Small intestine (tissue), 16 donors: ENCODE measurements at places on chromosomes 4 and X.

GRCh38 chr4:109462802-109463201 is 29.2 kb downstream of the SEC24B start:
- no peaks in the 10 kb centered on the region for H3K27me3 ChIP-seq
- H3K27ac ChIP-seq: no peak overlapping the region
- no peak for DNase-seq
- H3K36me3 ChIP-seq: peaks cover 8% of the 10 kb centered on the region

DNA sequence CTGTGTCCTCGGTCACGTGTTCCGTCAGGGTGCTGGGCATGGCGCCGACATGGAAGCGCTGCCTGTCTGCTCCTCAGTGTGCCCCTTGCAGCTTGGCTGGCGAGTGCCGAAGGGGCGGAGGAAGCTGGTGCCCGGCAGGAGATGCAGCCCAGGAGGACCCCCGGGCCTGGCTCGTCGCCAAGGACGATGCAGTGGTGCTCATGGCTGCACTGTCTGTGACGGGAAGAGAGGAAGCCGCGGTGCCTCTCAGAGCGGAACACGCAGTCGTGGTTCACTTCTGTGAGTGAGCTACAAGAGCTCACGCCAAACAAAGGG is 38.1 kb downstream of the FGFRL1 start:
- no peaks in the 10 kb centered on the region for H3K36me3 ChIP-seq
- peaks cover 8% of the 10 kb centered on the region for H3K27me3 ChIP-seq
- H3K4me3 ChIP-seq: no peak overlapping the region

DNA sequence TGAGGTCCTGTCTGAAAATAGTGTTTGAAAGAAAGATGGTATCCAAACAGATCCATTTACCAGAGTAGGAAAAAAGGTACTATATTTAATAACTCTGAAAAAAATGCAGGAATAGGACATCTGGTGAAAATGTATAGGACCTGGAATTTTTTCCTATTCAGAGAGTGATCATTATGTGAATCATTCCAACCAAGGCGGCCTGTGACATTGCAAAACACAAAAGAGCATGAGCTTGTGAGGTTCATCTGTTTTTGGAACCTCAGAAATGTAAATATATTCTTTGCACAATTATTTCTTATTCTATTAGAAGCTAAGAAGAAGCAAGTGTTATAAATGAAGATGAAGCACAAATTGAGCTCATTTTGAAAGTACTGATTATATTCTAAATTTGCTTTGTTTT is 2.0 kb downstream of the C4orf51 start:
- no peaks in the 10 kb centered on the region for H3K27me3 ChIP-seq
- H3K4me3 ChIP-seq: no peak overlapping the region
- no peak for DNase-seq
- H3K4me1 ChIP-seq: peaks cover 21% of the 10 kb centered on the region
- no peaks in the 10 kb centered on the region for H3K36me3 ChIP-seq

DNA sequence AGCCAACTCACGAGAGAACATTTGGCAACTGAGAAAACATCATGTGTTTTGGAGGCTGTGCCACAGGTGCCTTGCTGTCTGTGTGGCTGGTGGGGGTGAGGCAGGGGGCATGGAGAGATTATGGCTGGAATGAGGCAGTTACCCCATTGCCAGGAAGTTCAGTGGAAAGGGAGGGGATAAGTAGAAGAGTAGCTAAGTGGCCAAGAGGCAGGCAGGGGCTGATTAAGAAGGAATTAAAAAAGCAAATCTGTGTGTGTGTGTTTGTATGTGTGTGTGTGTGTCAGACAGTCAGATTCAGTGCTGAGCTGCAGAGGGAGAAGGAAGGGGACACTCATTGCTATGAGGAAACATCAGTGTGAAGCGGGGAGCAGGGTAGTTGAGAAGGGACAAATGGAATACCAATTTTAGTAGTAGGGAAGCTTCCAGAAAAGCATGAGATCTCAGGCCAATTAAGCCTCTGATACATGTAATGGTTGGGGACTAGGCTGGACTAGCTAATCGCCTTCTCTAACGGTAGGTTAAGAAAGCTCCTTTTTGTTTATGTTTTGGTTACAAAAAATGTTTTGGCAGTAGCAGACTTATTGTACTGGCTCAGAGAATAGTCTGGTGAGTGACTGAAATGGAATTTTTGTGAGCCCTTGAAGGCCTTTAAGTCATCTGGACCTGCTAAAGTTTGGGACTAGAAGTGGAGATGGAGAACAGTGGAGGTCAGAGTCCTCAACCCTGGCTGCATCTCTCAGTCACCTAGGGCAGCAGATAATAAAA is 18.5 kb downstream of the TMEM164 start:
- no peak for DNase-seq
- no peak overlapping the region for H3K4me3 ChIP-seq
- no peaks in the 10 kb centered on the region for H3K27me3 ChIP-seq
- no peak overlapping the region for H3K27ac ChIP-seq

DNA sequence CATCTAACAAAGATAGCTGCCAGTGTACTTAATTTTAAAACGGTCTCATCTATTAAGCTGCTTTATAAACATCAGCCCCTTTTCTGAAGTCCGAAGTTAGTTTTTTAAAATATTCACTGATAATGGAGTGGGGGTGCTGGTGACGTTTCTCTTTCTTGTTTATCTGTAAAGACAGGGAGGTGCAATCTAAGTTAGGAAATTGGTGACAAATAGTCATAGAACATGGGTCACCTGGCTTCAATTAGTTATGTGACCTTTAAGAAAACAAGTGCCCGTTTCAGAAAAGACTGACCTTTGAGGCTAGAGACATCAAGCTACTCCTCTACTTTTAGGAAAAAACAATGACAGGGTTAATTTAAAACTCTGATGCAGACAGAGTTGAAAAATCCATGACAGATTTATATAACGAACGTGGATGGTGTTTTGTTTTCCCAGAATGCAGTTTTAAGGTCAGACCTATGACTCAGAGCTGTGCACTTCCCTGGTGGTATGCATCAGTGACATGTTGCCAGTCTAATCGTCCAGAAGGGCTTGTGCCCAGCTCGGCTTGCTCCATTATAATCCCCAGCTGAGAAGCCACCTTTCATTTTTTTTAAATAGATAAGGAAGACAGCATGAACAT is 38.2 kb downstream of the FHL1 start:
- no peak overlapping the region for H3K4me3 ChIP-seq
- peak overlapping the region; percentile 44 for H3K27ac ChIP-seq
- DNase-seq: no peak
- no peaks in the 10 kb centered on the region for H3K36me3 ChIP-seq

DNA sequence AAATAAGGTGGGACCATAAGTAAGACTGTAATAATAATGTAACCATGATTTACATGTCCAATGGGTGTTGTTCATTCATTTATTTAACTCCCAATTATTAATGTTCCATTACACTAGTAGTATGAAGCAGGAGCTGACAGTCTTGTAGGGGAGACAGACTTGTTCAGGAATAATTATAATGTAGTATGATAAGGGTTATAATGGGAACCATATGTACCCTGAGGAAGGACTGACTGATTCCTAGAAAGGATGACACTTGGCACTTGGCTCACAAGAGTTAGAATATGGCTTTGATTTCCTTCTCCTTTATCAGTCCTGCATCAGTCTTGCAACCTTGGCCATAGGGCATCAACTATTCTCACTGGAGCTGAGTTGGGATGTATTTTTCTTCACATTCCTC is 24.2 kb downstream of the PCDH7 start:
- H3K4me1 ChIP-seq: no peaks in the 10 kb centered on the region
- no peak for DNase-seq
- H3K36me3 ChIP-seq: no peaks in the 10 kb centered on the region
- no peaks in the 10 kb centered on the region for H3K27me3 ChIP-seq
- no peak overlapping the region for H3K27ac ChIP-seq
- H3K4me3 ChIP-seq: no peak overlapping the region

DNA sequence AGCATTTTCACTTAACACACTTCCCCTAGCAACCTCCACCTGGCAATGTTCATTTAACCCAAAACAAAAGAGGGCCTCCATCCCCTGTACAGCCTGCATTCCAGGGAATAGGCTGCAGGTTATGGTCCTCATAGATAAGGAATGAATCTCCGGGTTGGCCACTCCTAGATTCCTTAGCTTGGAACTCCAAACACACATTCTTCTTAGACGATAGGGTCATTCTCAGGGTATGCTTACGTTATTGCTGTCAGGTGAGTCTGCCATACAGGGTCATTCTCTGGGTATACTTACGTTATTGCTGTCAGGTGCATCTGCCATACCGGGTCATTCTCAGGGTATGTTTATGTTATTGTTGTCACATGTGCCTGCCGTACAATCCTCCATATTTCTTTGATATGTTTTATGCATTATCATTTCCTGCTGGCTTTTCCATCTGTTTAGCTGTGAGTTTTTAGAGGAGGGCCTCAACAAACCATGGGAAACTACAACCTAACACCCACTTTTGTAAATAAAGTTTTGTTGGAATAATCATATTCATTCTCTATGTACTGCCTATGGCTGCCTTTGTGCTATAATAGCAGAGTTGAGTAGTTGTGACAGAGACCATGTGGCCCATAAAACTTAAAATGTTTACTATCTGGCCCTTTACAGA is 8.2 kb upstream of the AFF1 start:
- no peaks in the 10 kb centered on the region for H3K4me1 ChIP-seq
- DNase-seq: peak; percentile 87
- H3K27me3 ChIP-seq: no peaks in the 10 kb centered on the region
- no peak overlapping the region for H3K4me3 ChIP-seq

- no peak for DNase-seq
- H3K4me1 ChIP-seq: no peaks in the 10 kb centered on the region
- H3K4me3 ChIP-seq: no peak overlapping the region
- no peaks in the 10 kb centered on the region for H3K27me3 ChIP-seq
- no peak overlapping the region for H3K27ac ChIP-seq
Observed at GRCh38 chr4:182513587-182514291, 270.5 kb downstream of the TENM3 start.

- no peaks in the 10 kb centered on the region for H3K27me3 ChIP-seq
- H3K4me3 ChIP-seq: peak overlapping the region; percentile 81
- peak; percentile 62 for DNase-seq
- peaks cover 4% of the 10 kb centered on the region for H3K4me1 ChIP-seq
- H3K27ac ChIP-seq: no peak overlapping the region
Observed at GRCh38 chr4:36242629-36243354, 1.5 kb downstream of the ARAP2 start.

DNA sequence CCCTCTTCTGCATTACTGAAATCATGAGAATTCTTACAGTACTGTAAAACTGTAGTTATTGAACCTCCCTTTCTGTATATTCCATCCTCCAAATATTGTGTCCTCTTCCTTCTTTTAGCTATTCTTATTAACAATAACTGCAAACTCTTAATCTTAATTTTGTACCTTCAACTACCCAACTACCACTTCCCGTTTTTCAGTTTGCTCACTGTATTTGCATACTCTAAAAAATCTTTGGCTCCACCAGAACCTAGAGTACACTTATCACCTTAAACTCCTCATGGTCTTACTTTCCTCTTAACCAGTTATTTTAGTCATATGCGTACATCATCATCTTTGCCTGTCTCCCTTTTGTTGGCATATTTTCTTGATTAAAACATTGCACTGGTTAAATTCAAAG is 543.7 kb downstream of the ARAP2 start:
- H3K27ac ChIP-seq: no peak overlapping the region
- no peaks in the 10 kb centered on the region for H3K27me3 ChIP-seq
- DNase-seq: no peak
- no peak overlapping the region for H3K4me3 ChIP-seq
- H3K36me3 ChIP-seq: no peaks in the 10 kb centered on the region
- no peaks in the 10 kb centered on the region for H3K4me1 ChIP-seq

DNA sequence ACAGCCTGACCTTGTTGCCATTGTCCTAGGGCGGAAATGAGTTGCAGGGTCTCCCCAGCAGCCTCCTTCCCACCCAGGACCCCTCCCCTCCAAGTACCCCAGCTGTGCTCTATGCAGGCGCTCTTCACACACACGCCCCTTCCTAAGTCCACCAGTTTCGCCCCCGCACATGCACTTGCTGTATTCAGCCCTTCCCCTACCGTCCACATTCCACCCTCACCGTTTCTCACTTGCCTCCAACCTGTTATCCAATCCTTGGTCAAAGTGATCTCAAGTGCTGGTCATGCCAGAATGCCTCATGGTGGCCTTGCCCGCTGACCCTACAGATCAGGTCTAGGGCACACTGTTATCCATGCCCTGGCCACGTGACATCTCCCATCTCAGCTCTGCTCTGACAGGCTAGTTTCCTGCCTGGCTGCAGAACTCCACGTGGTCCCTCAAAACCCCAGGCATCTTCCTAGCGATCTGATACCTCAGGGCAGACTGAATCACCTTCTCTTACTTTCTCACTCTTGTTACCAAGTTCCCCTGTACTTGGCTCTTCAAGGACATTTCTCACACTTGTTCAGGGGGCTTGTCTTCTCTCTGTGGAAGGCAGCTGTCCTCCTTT is 39.7 kb downstream of the NSG1 start:
- H3K4me3 ChIP-seq: no peak overlapping the region
- no peak for DNase-seq
- H3K27ac ChIP-seq: no peak overlapping the region
- H3K36me3 ChIP-seq: peaks cover 3% of the 10 kb centered on the region
- H3K27me3 ChIP-seq: no peaks in the 10 kb centered on the region

DNA sequence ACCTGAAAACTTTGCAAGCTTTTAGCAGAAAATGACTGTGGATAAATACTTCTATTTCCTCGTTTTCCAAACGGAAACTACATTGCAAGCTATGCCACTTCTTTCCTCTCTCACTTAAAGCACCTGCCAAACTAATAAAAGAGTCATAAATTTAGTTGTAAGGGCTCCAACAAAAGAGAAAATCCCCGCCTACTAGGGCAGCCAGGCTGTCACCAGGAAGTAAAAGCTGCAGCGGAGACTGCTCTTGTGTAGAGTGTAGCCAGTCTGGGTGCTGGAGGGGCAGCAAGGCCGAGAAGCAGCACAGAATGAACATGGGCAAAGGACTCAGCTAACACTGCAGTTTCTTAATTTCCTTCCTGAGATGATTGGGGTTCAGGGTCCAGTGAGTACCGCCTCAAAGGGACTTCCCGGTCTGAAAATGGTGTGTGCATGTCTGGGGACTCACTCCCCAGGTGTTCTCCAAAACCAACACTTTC is 89.3 kb upstream of the MAML3 start:
- peak overlapping the region; percentile 79 for H3K27ac ChIP-seq
- H3K4me1 ChIP-seq: peaks cover 3% of the 10 kb centered on the region
- peak; percentile 88 for DNase-seq
- no peak overlapping the region for H3K4me3 ChIP-seq
- H3K36me3 ChIP-seq: no peaks in the 10 kb centered on the region

GRCh38 chr4:30920043-30920442 is 199.9 kb downstream of the PCDH7 start:
- no peaks in the 10 kb centered on the region for H3K27me3 ChIP-seq
- DNase-seq: no peak
- H3K4me1 ChIP-seq: no peaks in the 10 kb centered on the region
- H3K4me3 ChIP-seq: no peak overlapping the region

DNA sequence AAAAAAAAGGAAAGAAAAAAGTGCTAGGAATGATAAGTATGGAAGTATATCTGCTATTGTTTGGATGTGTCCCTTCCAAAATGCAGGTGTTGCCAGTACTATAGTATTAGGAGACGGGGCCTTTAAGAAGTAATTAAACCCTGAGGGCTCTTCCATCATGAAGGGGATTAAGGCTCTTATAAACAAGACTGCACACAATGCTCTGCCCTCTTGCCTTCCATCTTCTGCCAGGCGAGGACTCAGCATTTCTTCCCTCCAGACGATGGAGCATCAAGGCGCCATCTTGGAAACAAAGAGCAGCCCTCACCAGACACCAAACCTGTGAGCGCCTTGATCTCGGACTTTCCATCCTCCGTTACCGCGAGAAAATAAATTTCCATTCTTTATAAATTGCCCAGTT is 120.1 kb upstream of the GPM6A start:
- H3K27me3 ChIP-seq: no peaks in the 10 kb centered on the region
- H3K4me1 ChIP-seq: no peaks in the 10 kb centered on the region
- no peak for DNase-seq
- no peaks in the 10 kb centered on the region for H3K36me3 ChIP-seq

- no peaks in the 10 kb centered on the region for H3K27me3 ChIP-seq
- no peak overlapping the region for H3K4me3 ChIP-seq
- peak; percentile 45 for DNase-seq
- H3K4me1 ChIP-seq: no peaks in the 10 kb centered on the region
- no peaks in the 10 kb centered on the region for H3K36me3 ChIP-seq
- no peak overlapping the region for H3K27ac ChIP-seq
Observed at GRCh38 chr4:76388160-76388908, 32.6 kb downstream of the CCDC158 start.
